ENCODE measurements at places on chromosomes 5 and 9.
A peak's percentile ranks its signal among the peaks of the same experiment; 100 is the strongest.

DNA sequence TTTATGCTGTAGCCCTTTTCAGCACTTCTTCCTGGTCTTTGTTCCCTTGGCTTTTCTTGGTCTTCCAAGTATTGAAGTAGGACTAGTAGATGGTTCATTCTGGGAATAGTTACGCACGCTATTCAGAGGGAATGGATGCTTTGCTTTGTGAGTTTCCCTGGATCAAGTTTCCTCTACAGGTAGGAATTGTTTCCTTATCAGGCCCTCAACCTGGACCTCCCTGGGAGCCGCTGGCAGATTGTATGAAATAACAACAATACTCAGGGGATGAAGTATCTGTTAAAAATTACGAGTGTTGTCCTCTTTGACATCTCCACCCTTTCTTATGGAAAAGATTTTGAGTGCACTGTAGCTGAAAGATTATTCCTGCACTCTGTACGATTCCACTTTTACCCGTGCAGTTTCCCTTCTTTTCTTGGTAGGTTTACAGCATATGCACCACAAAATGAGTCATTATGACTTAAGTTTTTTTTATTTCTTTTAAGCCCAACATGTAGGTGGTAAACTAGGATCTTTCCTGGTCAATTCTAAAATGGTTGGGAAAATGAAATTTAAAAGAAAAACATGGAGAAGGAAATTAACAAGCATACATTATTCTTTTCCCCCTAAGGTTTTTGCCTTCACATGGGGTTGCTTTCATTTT, 57.9 kb downstream of the ARHGAP26 start:
- peak; percentile 37 for DNase-seq

DNA sequence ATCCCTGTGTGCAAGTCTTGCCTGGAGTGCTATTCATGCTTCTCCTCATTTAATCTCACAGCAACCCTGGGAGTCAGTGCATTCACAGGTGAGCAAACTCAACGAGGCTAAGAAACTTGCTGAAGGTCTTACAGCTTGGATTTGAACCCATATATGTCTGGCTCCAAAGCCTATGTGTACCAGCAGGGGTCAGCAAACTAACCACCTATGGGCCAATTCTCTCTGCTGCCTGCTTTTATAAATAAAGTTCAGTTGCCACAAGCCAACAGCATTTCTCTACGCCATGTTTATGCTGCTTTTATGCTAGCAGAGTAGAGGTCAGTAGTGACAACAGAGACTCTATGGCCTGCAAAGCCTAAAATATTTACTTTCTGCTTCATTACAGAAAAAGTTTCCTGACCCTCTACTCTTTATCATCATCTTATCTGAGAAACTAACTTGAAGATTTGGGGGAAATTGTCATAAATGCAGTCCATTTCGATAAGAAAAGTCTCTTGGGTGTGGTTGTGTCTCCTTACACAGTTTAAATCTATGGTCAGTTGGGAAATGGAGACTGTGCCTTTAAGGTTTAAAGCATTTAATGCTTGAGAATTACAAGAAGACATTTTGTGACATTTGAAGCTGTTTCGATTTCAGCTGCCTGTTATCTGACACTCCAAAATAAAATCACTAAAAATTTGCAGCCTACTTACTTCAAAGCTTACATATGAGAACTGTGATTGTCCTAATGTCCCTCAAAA, 137.7 kb downstream of the PRELID2 start:
- peak; percentile 53 for DNase-seq

- DNase-seq = no peak
These were observed 513.0 kb downstream of the MTRR start for GRCh38 chr5:8381972-8382371.

- DNase-seq = no peak
These were observed 25.1 kb upstream of the LPAR1 start for GRCh38 chr9:111063332-111063731.

- peak; percentile 22 for DNase-seq
These were observed 220.6 kb upstream of the MAP3K1 start for GRCh38 chr5:56594792-56595191.

GRCh38 chr5:16842896-16843295, 93.2 kb downstream of the MYO10 start:
- DNase-seq = no peak

GRCh38 chr5:109900911-109901627, 211.3 kb downstream of the MAN2A1 start:
- no peak for DNase-seq

- DNase-seq = no peak
These were observed 24.0 kb downstream of the BTNL8 start for GRCh38 chr5:180922932-180923331.

- no peak for DNase-seq
These were observed 110.5 kb downstream of the MEGF10 start for GRCh38 chr5:127400946-127401670.

DNA sequence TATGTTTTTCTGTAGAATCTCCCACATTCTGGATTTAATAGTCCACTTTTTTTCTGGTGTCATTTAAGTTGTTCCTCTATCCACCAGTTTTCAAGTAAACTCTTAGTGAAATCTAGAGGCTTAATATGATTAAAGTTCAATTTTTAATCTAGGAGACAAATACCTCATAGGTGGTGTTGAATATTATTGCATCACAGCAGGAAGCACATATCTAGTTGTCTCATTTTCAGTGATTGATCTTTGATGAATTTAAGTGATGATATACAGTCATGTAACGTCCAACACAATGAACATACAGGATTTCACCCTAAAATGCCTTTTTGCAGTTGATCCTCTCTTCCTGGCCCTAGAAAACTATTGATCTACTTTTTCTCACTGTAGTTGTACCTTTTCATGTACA, 152.3 kb downstream of the NIPBL start:
- no peak for DNase-seq

DNA sequence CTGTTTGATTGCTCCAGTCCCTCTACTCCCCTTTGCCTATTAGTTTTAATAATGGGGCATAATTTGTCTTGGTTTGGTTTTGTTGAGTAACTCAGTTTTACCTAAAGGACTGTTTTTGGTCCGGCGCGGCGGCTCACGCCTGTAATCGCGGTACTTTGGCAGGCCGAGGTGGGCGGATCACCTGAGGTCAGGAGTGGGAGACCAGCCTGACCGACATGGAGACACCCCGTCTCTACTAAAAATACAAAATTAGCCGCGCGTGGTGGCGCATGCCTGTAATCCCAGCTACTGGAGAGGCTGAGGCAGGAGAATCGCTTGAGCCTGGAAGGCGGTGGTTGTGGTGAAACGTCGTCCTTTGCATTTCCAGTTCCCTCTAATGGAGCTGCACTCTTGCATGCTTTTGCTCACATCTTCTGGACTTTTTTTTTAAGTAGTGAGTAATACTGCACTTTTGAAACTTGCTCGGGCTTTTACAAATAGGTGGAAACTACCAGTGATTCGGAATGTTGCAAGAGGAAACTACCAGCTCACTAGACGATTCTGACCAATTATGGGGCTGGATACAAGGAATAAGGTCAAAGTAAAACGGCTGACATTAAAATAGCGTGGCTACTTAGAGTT, 721 bp upstream of the MAML1 start:
- peak; percentile 76 for DNase-seq

DNA sequence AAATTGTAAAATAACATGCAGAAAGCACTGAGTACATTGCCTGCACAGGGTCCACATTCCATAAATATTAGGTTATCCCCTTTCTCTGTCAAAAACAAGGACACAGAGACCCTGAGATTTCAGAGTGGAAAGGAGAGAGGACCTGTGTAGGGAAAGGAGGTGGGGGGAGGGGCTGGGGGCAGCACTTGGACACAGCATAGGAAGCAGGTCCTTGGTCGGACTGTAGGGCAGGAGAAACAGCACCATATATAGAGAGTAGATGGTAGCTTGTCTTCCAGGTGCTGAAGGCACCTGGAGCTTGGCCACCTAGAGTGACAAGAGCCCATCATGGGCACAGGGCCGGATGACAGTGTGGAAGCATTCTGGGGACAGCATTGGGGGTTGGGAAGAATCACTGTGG, 2.4 kb downstream of the TPM2 start:
- no peak for DNase-seq

DNA sequence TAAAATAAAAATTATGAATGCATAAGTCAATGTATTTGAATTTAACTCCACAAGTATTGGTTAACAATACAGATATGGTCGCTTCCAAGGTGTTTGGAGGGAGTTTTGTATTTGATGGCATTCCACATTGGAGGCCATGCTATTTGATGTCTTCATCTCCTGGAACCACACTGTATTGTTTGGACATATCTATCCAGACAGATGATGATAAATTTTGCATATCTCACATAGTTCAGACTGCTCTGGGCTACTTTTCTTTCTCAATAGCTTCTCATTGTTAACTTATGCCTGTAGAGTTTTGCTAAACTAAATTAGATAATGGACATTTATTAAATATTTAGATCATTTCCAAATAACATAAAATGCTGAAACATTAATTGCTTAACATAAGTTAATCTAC, 58.0 kb downstream of the CDKN2A start:
- DNase-seq = no peak

DNA sequence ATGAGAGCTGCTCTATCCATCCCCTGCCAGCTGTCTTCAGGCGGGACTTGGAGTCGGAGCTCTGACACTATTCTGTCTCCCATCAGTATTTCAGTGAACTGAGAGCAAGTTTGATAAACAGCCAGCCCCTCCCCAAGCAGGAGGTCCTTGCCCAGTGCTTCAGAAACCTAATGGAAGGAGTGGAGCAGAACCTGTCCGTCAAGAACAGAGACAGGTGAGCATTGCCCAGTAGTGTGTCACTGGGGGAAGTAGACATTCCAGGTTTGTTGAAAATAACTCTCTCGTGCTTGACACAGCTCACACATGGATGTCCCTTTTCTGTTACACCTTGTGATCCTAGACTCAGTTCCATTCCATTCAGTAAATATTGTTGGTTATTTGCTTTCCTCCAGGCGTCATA, 13.2 kb upstream of the TLX3 start:
- no peak for DNase-seq

DNA sequence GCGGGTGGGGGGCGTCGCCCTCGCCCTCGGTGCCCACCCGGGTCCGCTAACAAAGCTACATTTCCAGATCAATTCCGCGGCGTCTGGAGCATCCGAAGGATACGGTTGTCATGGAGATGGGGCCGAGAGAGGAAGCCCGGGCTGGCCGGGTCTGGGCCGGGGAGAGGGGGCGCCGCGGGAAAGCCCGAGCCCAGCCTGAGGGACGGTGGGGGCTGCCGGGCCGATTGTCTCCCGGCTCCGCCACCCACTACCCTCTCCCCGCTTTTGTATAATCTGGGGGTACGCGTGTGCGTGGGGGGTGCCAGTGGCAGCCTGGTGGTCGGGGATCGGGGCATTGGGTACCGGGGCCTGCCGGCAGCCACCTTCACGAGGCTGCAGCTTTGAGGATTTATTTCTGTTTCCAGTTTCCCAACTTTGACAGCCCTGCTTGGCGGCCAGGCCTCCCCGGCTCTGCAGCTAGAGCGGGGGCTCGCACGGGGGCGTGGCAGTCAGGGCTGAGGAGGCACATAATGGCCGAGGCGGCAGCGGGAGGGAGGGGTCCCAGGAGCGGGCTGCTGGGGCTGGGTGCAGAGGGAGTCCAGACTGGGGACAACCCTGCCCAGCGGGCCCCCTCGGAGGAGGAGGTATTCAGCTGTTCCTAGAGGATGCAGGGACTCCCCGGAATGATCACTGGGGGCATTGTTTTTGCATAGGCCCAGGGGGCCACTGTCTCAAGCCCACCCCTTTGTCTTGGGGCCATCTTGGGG, 626 bp downstream of the PSD2 start:
- no peak for DNase-seq

- no peak for DNase-seq
These were observed 324.9 kb upstream of the IRX4 start for GRCh38 chr5:2207416-2208238.

DNA sequence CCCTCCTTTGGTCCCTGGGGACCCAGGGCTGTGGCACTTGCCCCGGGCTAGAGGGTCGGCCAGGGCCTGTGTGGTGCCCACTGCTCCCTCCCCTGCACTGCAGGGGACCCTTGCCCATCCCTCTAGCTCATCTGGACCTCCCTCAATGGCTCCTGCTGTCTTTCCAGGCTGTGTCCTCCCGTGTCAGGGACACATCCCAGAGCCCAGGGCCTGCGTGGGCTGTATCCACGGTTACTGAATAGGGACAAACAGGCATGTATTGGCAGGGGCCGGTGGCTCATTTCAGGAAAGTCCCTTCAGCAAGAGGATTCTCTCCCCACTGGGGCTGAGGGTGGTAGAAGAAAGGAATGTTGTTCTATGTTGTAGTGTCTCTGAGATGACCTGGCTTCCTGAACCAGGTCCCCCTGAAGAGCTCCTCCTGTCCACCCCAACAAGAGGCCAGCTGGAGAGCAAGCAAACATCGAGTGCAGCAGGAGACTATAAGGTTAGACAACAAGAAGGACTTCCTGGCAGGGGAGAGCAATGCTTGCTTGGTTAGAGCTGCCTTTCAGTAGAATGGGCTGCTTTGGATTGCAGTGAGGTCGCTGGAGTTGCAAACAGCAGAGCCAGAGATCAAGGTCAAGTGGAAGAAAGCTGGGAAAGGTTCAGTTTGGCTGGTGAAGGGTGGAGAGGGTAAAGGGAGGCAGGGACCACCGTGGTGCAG, 1.0 kb upstream of the CRB2 start:
- DNase-seq = no peak

- no peak for DNase-seq
These were observed 50.9 kb upstream of the MACIR start for GRCh38 chr5:103207653-103208052.

DNA sequence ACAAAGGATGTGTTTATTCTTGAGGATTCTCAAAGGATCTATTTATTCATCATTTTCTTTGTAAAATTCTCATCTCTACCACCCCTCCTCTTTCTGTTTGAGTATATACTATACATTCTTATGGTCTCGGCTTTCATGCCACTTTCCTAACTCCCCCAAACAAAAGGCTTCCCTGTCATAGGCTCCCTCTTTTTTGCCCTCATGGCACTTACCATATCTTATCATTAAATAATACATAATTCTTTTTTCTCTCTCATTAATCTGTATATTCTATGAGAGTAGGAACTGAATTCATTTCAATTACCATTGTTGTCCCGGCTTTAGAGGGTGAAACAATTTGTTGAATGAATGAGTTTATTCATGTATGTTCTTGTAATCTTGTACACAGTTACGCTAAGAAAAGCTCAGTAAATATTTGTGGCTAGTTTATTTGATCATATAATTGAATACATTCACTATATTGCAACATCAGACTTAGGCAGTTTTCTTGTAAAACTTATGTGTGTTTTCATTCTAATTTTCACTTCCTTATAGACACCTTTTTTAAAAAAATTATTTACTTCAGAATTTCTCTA, 254.6 kb downstream of the EDIL3 start:
- no peak for DNase-seq

DNA sequence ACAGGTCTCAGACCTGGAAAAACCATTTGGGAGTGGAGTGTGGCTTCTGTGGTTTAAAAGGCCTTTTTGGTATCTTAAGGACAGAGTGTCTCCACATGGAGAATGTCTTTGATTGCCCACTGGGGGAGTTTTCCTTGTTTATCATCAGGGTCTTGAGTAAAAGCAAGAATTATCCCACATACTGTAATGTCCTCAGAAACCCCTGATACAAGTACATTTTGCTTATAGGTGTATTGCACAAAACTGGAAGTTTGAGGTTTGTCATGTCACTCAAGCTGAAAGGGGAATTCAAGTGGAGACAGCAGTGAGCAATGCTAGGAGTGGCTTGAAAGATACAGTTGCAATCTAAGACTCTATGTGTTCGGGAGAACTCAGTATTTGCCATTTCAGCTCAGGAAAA, 62.7 kb upstream of the GRAMD2B start:
- no peak for DNase-seq

Data from EL (cell line).